ENCODE measurements at places on chromosomes 1 and 21.

GRCh38 chr21:38948377-38949069, 142.8 kb downstream of the ETS2 start:
- DNase-seq, result no peak

DNA sequence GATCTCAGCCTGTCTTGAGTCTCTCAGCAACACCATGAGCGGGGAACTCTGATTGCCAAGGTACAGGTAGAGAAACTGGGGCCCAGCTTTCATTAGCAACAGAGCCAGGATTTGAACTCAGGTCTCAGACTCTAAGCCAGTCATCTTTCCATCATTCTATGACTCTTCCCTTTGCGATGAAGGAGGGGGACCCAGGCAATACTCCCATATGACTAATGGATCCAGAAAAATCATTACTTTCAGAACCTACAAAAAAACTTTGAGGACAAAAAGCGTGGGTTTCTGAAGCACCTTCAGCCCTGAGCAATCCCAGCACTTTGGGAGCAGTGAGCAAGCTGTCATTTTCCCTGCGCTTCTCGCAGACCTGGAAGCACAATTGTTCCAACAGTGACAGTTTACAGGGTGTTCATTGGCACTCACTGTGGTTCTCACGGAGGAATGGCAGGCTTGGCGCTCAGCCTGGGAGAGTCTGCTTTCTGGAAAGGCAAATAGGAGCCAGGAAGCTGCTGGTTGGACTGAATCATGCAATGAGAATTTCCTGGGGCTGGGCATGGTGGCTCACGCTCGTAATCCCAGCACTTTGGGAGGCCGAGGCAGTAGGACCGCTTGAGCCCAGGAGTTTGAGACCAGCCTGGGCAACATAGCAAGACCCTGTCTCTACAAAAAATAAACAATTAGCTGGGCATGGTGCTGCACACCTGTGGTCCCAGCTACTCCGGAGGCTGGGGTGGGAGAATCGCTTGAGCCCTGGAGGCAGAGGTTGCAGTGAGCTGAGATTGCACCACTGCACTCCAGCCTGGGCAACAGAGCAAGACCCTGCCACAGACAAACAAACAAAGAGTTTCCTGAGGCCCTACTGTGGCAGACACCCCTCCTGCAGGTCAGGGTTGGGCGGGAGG, 40.1 kb downstream of the SLC2A7 start:
- no peak for DNase-seq

DNA sequence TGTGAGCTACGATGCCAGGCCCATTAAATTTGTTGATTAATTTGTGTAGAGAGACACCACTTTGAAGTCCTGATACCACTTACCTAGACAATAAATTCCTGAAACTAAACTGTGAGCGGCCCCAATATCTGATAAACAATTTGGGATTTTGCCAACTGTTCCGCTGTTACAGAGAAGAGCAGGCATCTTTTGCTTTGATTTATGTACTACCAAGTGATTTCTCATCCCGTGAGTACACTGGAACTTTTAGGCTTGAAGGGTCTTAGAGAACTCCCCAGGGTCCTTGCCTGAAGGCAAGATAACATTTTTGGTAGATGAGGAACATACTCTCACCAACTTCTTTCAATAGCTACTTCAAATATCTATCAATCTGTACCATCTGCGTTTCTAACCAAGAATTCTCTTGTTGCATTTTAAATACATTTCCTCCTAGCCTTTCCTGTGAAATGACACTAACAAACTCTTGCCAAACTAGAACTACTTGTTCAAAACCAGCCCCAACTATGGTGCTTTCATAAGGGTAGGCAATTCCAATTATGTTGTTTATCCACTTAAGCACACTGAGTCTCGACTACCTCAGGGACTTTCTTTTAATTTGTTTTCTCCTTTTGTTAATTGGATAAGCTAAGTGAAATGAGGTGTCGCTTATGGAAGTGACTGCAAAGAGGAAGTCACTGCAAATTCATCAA, 23.2 kb upstream of the SLC30A1 start:
- DNase-seq, result no peak

DNA sequence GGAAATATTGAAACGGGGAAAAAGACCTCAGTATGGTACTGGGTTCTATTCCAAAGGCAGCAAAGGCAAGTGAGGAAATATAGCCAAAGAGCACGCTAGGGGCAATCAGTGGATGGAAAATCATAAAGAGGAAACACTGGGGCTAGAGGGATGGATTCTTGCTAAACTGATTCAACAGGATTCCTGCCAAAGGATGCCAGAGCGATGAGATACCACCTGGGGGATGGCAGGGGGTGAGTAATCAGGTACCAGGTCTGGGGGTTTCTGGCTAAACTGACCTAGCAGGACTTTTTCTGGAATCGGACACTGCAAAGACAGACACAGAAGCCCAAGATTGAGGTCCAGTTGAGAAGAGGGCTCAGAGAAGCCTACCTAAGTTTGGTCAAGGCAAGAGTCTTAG, 6.7 kb downstream of the CHI3L2 start:
- no peak for DNase-seq

GRCh38 chr21:43942201-43942600, 69.9 kb upstream of the TRAPPC10 start:
- DNase-seq, result no peak

DNA sequence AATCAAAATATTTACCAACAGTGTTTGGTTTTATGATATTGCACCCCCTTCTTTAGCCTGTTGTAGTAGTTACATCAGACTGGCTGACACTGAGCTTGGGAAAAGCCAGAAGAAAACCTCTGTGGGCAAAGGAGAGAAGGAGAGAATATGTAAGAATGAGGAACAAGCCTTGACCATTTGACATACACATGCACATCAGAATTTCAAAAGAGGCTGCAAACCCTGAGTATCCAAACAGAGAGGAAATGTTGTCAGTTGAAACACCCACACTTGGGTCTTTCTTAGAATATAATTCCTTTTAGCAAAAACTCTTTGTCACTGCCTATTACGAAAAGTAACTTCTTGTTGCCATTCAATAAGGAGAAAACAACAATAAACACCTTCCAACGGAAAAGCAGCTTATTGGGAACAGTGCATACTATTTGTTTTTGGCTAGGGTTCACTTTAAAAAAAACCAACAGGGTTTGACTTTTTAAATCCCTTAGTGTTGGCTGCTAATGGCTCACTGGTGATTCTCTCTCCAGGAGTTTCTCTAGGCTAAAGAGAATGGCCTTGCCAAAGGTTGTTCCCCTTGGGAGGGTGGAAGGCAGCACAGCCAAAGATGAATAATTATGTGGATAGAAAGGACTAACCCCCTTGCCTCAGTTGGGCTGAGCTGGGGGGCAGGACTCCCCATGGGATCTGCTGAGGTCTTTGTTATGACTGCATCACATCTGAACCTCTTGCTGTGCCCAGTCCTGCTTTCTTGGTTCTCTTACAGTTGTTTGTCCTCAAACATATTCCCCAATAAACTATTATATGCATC, 48.9 kb downstream of the GORAB start:
- no peak for DNase-seq

GRCh38 chr21:16304174-16305095, 574.7 kb downstream of the USP25 start:
- DNase-seq, result no peak

DNA sequence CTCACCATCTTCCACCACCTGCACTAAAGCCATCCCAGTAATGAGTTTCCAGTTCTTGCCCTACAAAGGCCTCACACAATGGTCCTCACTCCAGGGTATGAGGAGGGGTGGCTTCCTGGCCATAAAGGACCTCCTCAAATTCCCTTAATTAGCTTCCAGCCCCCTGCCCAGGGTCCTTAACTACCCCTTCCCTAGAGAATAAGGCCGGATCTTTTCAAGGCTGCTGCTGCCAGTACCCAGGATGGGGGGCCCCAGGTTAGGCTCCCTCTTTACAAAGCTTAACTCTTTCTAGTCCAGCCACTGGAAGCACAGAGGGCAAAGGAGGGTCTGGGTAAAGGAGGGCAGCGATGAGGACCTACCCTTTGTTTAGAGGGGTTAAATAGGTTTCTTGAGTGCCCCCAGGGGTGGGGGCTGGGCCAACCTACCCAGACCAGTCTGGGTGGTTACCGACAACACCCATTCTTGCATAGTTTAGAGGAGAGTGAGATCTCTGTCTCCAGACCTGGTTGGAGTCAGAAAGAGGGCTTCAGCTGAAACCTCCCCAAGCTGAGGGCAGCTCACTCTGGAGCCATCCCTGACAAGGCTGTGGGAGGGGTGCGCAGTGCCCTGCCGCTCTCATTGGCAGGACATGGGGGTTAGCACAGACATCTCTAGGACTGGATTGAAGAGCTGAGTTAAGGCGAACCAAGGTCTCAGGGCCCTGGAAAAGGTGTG, 7.1 kb downstream of the BLACAT1 start:
- DNase-seq, result no peak

DNA sequence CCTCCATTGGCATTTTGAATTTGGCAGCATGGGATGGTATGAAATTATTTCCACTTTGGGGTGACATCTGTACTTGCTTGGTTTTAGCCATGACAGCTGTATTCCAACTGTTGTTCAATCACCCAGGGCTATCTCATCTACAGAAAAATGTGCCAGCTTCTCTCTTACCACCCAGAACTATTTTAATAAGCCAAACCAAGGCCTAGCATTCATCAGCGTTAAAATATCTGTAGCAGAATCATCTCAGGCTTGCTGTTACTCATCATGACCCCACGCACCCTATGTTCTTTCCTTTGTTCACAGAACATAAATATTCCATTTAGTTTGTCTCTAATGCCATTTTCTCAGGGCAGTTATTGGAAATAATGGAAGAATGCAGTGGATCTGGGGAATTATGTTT, 49.8 kb downstream of the GIPC2 start:
- DNase-seq, result no peak

GRCh38 chr1:2644171-2644570, 11.4 kb upstream of the MMEL1 start:
- DNase-seq, result no peak

GRCh38 chr1:236239092-236239585, 42.6 kb downstream of the ERO1B start:
- DNase-seq, result no peak

- no peak for DNase-seq
Observed at GRCh38 chr1:185696422-185697150, 37.6 kb upstream of the HMCN1 start.

DNA sequence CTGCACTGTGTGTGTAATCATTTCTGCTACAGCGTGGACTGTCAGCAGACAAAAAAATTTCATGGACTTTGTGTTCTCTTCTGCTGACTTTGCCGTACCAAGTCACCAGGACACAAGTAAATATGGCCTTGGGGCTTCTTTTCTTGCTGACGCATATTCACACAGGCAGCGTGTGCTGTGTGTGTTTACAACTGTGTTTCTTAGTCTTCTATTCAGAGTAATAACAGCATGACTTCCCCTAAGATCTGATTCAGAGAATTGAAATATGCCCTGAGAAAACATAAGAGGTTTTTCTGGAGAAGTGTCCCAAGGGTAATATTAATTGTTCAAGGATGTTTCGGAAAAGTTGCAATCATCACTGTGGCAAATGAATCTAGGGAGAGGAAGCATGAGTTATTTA, 47.1 kb upstream of the DYNLT5 start:
- DNase-seq, result no peak

DNA sequence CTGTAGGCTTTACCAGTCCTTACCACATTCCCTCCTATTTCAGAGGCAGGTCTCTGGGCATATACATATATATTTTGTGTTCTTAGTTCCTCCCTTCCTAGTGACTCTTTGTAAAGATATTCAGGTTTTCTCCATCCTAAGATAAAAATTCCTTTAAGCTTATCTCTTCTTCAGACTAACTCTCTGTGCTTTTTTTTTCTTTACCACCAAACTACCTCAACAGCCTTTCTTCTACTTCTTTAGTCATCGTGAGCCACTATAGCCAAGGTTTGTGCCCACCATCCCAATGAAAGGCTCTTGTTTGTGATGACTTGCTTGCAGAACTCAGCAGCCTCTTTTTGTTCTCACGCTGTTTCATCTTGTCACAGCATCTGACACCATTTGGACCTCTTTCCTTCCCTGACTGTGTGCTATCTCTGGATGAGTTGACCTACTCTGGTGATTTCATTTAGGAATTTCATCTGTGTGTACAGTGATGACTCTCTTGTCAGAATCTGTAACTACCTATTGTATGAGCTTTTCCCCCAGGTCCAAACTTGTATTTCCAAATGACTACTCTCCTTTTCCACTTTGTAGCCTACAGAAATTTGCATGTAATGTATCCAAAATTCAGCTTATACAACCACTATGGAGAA, 59.0 kb upstream of the MACF1 start:
- no peak for DNase-seq

- no peak for DNase-seq
Observed at GRCh38 chr1:2229911-2230731, 2.0 kb downstream of the SKI start.

DNA sequence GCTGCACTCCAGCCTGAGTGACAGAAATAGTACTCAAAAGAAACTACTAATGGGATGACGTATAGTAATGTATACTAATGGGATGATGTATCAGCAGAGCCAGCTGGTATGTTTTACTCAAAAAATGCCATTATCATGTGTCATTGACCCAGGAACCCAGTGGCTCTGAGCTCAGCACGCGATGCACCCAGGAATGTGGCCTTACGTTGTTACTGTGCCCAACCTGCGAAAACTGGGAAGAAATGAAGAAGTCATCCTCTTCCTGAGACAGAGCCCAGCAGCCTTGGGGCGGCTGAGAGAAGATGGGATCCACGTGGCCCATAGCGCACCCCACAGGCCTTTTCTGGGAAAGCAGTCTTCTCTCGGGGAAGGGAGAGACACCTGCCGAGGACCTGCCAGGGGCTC, 8.8 kb downstream of the UBE2J2 start:
- DNase-seq, result no peak

GRCh38 chr1:163834778-163835177, 513.0 kb downstream of the NUF2 start:
- DNase-seq, result no peak

GRCh38 chr1:100536031-100536430, 1.9 kb upstream of the GPR88 start:
- DNase-seq, result no peak

DNA sequence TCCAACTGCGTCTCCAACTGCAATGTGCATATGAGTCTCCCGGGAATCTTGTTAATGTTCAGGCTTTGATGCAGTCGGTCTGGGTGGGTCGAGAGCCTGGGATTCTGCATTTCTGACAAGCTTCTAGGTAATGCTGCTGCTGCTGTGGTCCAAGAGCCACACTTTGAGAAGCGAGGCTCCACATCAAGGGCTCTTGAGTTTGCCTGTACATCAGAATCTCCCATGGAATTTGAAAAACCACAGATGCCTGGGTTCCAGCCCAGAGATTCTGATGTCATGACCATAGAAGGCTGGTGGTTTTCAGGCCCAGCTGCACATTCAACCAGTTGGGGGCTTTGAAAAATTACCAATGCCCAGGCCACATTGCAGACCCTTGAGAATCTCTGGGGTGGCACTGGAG, 93.9 kb upstream of the TARDBP start:
- DNase-seq, result no peak
